ENCODE measurements at places on chromosomes 11 and 22. TPM values are rescaled to one million over a fixed set of nuclear protein-coding genes. Genes with fewer than 3 reads are reported as not detected.

The DUSP8 gene
- 14.4 TPM for total RNA-seq

DNA sequence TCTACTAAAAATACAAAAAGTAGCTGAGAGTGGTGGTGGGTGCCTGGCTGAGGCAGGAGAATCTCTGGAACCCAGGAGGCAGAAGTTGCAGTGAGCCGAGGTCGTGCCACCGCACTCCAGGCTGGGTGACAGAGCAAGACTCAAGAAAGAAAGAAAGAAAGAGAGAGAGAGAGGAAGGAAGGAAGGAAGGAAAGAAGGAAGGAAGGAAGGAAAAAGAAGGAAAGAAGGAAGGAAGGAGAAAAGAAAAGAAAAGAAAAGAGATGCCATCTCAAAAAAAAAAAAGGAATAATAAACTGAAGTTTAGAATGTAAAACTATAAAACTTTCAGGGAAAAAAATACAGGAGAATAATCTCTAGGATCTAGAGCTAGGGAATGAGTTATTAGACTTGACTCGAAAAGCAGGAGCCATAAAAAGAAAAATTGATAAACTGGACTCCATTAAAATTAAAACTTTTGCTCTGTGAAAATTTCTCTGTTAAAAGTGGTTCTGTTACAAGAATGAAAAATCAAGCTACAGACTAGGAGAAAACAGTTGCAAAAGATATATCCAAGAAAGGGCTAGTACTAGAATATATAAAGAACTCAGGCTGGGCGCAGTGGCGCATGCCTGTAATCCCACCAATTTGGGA lies 13.4 kb upstream of the SEPTIN5 start:
- DNase-seq = no peak

DNA sequence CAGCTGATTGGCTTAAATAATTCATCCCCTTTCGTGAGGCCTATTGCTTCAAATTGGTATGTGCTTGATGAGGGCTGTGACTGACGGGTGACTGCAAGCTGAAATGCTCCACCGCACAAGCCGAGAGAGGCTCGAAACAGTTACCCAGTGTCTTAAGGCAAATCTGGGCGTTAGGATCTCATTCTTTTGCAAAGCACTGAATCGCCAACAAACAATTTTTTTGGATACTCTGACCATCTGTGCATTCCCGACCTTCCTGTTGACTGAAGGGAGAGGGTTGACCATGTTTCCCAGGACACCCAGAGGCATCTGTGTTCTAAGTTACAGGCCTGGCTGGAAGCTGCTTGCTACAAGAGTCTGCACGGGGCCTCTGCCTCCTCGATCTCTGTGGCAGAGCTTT lies 32.1 kb downstream of the CACNG2 start:
- DNase-seq = no peak

The NRXN2 gene
- 32.6 TPM for total RNA-seq

GRCh38 chr11:88402784-88403183 lies 65.2 kb upstream of the CTSC start:
- DNase-seq = no peak

DNA sequence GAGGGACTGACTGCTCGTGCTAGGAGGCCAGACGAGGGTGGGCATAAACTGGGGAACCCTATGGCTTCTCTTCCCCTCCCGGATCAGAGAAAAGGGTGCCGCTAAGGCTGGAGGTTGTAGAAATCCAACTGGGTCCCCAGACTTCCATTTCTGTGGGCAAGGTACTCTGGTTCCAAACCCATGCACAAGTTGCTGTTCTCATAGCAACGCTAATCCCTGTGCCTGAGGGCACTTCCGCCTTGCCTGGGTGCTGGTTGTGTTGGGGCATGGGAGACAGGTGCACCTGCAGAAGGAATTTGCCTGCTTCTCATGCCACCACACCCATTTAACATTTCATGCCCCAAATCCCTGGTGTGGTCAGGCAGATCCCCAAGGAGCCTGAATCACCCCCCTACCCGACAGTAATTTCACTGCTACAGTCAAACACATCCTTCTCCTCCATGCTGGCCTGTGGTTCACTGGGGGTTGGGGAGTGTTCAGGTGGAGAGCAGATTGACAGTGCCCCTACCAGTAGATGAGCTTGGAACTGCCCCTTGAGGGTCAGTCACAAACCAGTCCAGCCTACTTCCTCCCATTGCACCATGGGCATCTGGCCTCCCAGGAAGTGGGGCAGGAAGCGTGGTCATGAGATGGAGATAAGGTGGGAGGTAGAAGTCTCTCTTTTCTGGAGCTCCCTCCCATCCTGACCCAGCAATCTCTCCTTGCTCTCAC lies 1.2 kb downstream of the C2CD2L start:
- no peak for DNase-seq

- DNase-seq = no peak
Measured at GRCh38 chr11:69403556-69404215, 77.8 kb upstream of the LINC01488 start.

DNA sequence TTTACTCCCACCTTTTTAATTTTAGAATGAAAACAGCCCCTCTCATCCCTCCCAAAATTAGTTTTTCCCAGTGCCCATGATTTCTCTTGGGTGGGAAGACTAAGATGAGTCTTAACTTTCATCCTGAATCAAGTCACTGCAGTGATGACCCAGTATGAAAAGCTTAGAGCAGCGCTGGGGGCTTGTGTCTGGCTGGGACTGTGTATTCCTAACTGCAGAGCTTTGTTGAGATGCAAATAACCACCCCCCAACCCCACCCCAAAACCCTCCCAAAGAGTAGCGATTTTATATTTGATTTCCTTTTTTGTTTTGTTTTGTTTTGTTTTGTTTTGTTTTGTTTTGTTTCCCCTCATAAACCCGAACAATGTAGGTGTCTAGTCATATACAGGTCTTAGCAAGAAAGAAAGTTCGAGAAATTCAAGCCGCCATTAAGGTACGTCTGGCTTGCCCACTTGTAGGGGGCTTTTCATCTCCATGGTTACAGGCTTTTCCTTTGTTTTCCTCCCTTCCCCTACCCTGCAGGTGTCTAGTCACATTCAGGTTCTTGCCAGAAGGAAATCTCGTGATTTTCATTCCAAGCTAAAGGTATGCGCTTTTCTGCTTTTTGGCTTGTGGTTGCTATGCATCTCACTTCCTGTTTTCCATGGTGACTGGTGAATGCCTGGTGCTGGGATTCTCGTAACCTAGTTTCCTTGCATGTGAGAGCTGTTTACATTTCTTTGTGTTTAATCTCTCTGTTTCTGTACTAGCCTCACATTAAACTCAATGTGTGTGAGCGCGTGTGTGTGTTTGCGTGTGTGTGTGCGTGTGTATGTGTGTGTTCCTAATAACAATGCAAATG lies 144.6 kb upstream of the RASSF10 start:
- DNase-seq = no peak

- DNase-seq = peak; percentile 48
Measured at GRCh38 chr11:125315079-125315740, 150.7 kb downstream of the PKNOX2 start.

GRCh38 chr11:87298155-87298554 lies 260.4 kb downstream of the TMEM135 start:
- no peak for DNase-seq
